ENCODE measurements at places on chromosomes 3 and 15.

DNA sequence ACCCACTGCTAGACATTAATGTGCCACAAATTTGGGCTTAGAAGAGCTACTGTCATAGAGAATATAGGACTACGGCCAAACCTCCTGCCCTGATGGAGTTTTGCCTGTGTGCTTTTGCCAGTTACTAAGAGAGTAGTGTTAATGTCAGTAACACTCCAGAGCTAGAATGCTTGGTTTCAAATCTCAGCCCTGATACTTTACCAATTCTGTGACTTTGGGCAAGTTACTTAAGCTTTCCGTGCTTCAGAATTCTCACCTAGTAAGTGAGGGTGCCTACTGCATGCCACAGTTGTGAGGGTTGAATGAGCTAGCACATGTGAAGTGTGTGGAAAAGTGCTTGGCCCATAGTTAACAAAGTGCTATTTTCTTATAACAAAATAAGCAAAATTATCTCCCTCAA is 10.9 kb upstream of the ITGA11 start:
- no peak for DNase-seq

GRCh38 chr3:120824613-120825012 is 82.1 kb downstream of the GTF2E1 start:
- DNase-seq, result no peak

GRCh38 chr3:172711454-172711795 is 558 bp upstream of the NCEH1 start:
- DNase-seq, result no peak

GRCh38 chr3:48403533-48404439 is 26.1 kb downstream of the PLXNB1 start:
- DNase-seq, result no peak

GRCh38 chr3:98223907-98224672 is 40.0 kb upstream of the OR5H6 start:
- DNase-seq, result no peak

- no peak for DNase-seq
Observed at GRCh38 chr15:53586799-53587198, 172.7 kb downstream of the WDR72 start.

DNA sequence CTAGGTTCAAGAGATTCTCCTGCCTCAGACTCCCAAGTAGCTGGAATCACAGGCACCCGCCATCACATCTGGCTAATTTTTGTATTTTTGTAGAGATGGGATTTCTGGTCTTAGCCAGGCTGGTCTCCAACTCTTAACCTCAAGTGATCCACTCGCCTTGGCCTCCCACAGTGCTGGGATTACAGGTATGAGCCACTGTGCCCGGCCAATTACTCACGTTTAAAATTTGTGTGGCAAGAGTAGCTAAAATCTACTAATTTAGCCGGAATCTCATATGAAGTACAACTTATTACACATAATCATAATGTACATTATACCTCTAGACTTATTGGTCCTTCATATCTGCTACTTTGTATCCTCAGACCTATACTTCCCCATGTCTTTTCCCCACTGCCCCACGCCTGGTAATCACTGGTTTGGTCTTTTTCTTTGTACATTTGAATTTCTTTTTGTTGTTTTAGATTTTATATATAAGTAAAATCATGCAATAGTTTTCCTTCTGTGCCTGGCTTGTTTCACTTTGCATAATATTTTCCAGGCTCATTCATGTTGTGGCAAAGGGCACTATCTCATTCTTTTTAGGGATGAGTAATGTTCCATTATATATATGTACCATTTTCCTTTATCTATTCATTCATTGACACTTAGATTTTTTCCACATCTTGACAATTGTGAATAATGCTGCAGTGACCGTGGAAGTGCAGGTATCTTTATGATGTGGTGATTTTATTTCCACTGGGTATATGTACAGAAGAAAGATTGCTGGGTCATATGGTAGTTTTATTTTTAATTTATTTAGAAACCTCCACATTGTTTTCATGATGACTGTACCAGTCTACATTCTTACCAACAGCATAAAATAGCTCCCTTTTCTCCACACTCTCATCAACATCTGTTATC is 605.0 kb upstream of the CBLB start:
- DNase-seq, result no peak
